ENCODE measurements at places on chromosomes 6 and 20.

GRCh38 chr6:41607036-41607435 is 31.2 kb upstream of the MDFI start:
- no peak for DNase-seq

GRCh38 chr20:49685161-49685601 is 28.5 kb downstream of the B4GALT5 start:
- DNase-seq: no peak

DNA sequence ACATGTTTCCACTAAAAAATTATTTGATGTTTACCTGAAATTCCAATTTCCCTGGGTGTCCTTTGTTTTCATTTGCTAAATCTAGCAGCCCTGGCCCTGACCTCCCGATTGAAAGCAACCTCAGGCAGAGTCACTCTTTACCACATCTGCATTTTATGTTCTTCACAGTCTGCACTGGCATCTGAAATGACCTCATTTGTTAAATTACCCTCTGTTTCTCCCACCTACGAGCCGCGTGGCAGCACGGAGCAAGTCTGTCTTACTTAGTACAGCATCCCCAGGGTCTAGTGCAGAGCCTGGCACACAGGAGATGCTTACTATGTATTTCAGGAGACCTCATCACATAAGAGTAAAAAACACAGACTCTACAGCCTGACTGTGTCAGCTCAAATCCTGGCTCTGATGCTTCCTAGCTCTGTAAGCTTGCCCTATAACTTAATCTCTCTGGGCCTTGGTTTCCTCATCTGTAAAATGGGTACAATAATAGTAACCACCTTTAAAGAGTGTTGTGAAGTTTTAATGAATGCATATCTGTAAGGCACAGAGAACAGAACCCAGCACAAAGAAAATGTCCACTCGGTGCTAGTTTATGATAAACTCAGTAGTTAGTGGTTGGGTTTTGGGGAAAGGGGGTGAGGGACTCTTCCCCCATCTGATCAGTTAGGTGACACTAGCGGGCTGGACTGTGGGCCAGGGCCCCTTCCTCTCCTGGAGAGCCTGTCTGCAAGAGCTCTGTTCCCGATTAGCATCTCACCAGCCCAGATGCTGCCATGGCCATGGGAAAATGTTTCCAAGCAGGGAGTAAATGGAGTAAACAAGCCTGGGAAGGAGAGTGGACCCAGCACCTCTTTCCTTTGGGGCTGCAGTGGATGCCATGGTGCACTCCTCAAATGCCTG is 88.2 kb downstream of the PREX1 start:
- DNase-seq: no peak

GRCh38 chr20:44888226-44889103 is 3.0 kb downstream of the YWHAB start:
- DNase-seq: no peak

- DNase-seq: no peak
Measured at GRCh38 chr20:50027611-50028105, 44.9 kb downstream of the SNAI1 start.

- DNase-seq: no peak
Measured at GRCh38 chr20:17935186-17935585, 33.4 kb downstream of the SNX5 start.

DNA sequence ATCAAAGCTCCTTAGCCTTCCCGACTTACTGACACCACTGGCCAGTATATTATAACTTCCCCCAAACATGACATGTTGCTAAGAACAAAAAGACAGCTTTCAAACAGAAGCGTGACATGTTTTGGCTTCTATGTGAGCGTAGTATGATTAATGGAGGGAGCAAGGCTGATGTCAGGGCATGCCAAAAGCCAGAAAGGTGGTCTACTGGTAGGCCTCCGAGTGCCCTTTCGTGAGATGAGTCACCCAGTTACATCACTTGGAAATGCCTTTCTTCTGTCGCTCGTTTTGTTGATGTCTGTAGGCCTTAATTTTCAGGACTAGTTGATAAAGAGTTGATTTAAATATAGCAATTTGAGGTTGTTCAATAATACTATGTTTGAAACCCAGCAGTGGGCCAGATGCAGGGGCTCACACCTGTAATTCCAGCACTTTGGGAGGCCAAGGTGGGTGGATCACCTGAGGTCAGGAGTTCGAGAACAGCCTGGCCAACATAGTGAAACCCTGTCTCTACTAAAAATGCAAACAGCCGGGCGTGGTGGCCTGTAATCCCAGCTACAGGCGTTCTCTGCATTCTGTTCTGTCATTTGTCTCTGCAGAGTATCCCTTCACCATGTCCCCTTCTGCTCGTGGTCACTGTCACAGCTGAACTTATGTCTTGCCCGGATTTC is 53.3 kb downstream of the CNKSR3 start:
- DNase-seq: no peak
